ENCODE measurements at places on chromosomes 4 and X.

DNA sequence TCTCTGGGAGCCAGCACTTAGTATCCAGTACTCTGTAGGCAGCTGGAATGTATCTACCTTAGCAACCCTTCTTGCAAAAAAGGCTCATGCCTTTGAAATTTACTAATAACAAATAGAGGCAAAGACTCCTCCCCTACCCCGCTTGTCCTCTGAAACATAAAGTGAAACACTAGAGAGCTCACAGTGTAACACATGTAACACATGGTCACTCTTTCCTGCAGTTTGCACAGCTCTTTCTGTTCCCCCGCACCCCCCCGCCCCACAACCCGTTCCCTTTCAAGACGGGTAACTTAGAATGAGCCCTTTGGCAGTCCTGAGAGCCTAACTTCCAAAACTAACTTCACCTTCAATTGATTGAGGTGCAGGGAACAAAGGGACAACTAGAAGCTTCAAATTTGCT is 6.0 kb upstream of the BCORL1 start:
- no peak for DNase-seq

- no peak for DNase-seq
Observed at GRCh38 chr4:119666653-119667091, 38.1 kb upstream of the PDE5A start.

GRCh38 chr4:76972306-76972705 is 22.8 kb downstream of the SEPTIN11 start:
- no peak for DNase-seq

- DNase-seq: no peak
Observed at GRCh38 chrX:71525316-71525715, 7.6 kb upstream of the OGT start.
